ENCODE measurements at places on chromosomes 7 and 10. TPM values are rescaled to one million over a fixed set of nuclear protein-coding genes. Genes with fewer than 3 reads are reported as not detected.

ANKRD22 gene
- total RNA-seq: not detected

ICA1 gene
- total RNA-seq: 37.6 TPM

ATP5F1C gene
- 265 TPM for total RNA-seq

SLC13A1 gene
- total RNA-seq: not detected

NPFFR1 gene
- total RNA-seq: not detected

ZNF746 gene
- 11.3 TPM for total RNA-seq

WNT8B gene
- total RNA-seq: under 0.01 TPM

MMD2 gene
- total RNA-seq: not detected

NRP1 gene
- 65.0 TPM for total RNA-seq

TRIM74 gene
- not detected for total RNA-seq

CPED1 gene
- total RNA-seq: 1.0 TPM

UPK3BL2 gene
- 0.90 TPM for total RNA-seq

RAPGEF5 gene
- 171 TPM for total RNA-seq

SAMD9 gene
- total RNA-seq: 11.3 TPM

CAV2 gene
- 155 TPM for total RNA-seq

INMT gene
- total RNA-seq: under 0.01 TPM

- no peak for DNase-seq
Observed at GRCh38 chr7:29065181-29065857, 81.0 kb downstream of the CPVL start.

DNA sequence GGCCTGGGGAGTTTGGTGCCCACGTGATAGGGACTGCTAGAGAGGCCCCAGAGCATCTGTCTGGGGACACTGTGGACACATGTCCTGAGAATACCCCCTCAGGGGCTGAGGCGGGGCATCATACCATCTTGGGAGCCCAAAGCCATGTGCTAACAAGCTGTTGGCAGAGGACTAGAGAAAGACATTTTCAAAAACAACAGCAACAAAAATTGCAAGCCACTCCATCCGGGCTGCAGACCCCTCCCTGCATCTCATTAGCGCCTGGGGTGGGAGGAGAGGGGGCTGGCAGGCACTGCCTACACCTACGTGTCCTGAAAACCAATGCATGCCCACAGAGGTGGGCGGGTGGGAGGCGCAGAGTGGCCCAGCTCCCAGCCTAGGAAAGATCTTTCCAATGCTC, 507.4 kb upstream of the PODXL start:
- DNase-seq: no peak

- DNase-seq: no peak
Observed at GRCh38 chr7:87199241-87199640, 20.3 kb downstream of the TMEM243 start.

GRCh38 chr10:47101196-47101595, 190.0 kb downstream of the PTPN20 start:
- DNase-seq: no peak

GRCh38 chr10:35208949-35209613, 82.4 kb downstream of the CREM start:
- DNase-seq: no peak

DNA sequence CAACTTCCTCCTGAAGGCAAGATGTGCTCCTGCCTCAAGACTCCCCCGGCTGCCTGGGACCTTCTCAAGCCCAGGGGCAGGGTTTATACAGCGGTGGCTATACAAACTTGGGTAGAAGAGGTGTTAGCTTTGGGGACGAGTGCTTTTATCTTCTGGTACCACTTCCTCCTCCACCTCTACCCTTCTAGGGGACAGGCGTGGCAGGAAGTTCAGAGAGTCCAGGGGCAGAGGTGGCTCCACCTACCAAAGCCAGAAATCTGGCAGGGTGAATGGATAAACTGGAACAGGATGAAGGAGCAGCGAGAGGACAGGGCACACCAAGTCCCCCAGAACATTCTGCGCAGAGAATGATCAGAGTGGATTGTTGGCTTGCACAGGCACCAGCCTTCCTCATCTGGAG, 24.0 kb upstream of the TM9SF3 start:
- no peak for DNase-seq

DNA sequence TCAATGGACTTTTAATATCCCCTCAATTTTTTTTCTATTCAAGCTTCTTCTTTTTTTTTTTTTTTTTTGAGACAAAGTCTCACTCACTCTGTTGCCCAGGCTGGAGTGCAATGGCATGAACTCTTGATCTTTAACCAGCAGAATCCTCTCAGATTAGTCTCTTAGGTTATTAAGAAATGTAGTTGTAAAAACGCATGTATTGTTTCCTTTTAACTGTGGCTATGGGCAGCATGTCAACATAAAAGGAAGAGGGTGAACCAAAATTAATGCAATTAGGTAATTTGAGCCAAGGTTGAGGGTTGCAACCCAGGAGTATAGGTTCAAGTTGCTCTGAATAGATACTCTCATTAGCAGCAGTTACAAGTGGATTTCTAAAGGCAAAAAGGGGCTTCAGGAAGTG, 4.3 kb upstream of the GSTO1 start:
- no peak for DNase-seq

GRCh38 chr10:124565565-124566221, 104.1 kb downstream of the LHPP start:
- no peak for DNase-seq

- no peak for DNase-seq
Observed at GRCh38 chr10:104144931-104145330, 23.0 kb downstream of the SFR1 start.

- DNase-seq: no peak
Observed at GRCh38 chr10:34576797-34577196, 238.3 kb downstream of the PARD3 start.

DNA sequence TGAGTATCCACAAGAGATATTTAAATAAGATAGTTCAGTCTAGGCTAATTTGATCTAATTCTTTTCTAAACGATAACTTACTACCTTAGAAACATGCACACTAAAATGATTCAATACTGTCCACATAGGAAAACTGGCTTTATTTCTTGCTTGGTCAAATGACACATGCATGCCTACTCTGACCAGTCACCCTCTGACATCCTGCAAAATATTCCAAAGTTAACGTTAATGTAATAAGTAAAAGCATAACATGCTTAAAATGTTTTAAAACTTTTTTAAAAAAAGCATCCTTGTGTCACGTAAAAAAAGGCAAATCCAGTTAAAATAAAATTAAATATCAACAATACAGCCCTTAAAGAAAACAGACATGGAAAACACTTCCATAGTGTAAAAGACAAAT, 70.2 kb downstream of the UBE2H start:
- no peak for DNase-seq

- DNase-seq: no peak
Observed at GRCh38 chr7:12809476-12809875, 122.0 kb downstream of the ARL4A start.

DNA sequence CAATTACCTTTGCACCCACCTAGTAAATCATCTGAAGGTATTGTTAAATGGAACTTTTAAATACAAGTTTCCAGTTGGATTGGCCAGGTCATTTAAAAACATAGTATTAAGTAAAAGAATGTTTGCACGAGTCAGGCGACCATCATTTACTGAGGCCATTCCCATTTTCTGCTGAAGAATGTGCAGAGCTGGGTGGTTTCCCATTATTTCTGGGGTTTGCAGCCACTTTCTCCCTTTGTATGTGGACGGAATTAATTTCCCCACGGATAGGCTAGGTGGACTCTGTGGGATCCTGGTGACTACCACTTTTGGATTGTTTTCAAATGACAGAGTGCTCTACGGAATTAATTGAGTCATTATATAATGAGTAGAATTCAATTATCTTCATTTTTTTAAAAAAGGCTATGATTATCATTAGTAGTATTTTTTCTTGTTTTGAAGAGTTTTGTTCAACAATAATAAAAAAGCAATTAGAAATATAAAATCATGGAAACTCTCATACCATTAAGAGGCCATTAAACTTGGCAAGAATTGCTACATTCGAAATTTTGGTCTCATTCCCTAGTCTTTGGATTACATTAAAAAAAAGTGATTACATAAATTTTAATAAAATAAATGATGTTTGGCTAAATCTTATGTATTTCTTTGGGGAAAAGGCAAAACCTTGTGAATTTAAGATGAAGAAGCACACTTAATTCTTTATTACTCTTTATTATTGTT, 120.4 kb upstream of the FZD8 start:
- no peak for DNase-seq

- no peak for DNase-seq
Observed at GRCh38 chr10:72069751-72070526, 18.4 kb downstream of the SPOCK2 start.

- DNase-seq: no peak
Observed at GRCh38 chr10:78614267-78614666, 454.5 kb upstream of the ZMIZ1 start.

DNA sequence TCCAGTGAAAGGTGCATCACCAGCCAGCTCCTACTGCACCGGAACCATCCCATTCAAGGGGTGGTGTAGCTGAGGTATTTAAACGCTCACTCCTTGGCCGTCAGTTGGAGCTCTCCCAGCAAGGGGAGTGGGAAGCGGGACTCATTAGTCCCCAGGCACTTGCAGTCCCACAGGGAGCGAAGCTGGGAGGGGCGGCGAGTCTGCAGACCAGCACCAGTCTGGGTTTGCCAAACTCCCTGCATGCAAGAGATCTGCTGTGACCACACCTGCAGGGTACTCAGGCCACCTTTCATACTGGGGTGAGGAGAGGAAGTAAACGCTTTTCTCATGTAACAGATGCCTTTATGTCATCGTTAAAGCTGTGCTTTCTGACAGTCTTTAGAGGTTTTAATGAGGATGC, 187.9 kb downstream of the PTPRN2 start:
- no peak for DNase-seq

- no peak for DNase-seq
Observed at GRCh38 chr10:93452143-93452542, 30.0 kb downstream of the MYOF start.

GRCh38 chr7:128726059-128726736, 13.0 kb upstream of the CALU start:
- DNase-seq: no peak

DNA sequence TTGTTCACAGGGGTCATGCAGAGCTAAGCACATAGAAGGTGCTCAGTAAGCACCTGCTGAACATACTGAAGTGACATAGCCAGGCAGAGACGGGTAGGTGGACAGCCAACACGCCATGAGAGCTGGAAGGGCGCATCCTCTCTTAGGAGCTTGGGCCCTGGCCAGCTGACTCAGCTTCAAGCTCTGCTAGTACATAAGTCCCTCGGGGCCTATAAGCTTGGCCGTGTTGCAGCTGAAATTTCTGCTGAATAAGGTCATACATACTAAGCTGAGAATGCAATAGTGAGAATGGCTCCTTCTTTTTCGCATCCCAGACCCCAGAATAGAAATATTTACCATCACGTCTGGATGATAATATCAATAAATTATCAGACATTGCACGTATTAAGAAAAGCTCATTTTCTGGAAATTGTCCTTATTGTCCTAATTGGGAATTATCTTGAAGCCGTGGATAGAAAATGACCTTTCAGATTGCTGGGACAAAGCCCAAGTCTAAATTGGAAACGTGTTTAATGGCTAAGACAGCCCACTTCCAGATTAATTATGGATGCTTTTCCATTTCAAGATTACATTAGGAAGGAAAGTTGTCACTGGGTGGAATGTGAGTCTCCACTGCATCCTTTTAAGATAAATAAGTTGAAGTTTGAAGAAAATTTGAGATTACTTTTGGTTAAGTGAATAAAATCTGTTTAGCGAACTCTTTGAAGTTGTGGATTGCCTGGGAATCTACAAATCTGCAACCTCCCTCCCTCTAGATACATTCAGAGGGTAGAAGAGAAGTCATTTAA, 287.1 kb upstream of the C7orf33 start:
- no peak for DNase-seq

GRCh38 chr10:86360657-86361056, 5.9 kb downstream of the GRID1 start:
- no peak for DNase-seq

DNA sequence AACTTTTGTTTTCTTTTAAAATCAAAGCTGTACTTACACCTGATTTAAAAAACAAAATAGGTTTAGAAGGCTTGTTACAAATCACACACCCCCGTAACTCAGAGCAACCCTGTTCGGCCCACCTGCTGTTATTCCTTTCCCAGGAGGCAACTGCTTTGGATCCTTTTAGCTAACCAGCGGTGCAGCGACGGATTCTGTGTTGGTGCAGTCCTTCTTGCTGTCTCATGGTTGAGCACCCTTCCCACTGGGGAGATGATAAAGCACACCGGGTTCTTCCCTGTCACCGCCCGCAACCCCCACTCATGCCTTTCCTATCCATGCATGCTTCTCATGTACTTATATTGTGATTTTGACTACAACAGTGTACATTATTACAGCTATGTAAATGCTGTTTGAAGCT, 24.8 kb upstream of the MKI67 start:
- no peak for DNase-seq

DNA sequence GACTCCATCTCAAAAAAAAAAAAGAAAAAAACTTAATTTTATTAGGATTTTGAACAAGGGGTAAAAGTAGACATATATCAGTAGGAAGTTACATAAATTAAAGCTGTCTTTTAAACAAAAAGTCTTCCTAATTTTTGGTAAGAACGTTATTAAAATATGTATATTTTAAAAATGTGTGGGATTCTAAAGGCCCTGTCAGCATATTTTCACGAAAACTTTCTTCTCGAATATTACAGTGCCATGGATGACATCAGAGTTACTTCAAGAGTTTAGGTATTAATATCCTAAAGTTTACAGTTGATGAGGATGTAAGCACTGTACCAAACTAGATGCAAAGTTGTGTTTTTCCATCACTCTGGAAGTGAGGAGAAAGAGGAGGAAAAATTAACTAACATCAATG, 820.8 kb downstream of the PCDH15 start:
- DNase-seq: no peak

GRCh38 chr7:112462236-112462635, 12.0 kb downstream of the IFRD1 start:
- peak; percentile 80 for DNase-seq

GRCh38 chr10:7826971-7827370, 8.7 kb downstream of the TAF3 start:
- DNase-seq: peak; percentile 2

- no peak for DNase-seq
Observed at GRCh38 chr10:74854610-74855009, 28.2 kb downstream of the KAT6B start.

- no peak for DNase-seq
Observed at GRCh38 chr7:90229682-90230081, 15.3 kb upstream of the CFAP69 start.

- DNase-seq: no peak
Observed at GRCh38 chr7:19972876-19973275, 199.5 kb upstream of the TMEM196 start.

- no peak for DNase-seq
Observed at GRCh38 chr10:106712988-106713387, 451.5 kb downstream of the SORCS1 start.

DNA sequence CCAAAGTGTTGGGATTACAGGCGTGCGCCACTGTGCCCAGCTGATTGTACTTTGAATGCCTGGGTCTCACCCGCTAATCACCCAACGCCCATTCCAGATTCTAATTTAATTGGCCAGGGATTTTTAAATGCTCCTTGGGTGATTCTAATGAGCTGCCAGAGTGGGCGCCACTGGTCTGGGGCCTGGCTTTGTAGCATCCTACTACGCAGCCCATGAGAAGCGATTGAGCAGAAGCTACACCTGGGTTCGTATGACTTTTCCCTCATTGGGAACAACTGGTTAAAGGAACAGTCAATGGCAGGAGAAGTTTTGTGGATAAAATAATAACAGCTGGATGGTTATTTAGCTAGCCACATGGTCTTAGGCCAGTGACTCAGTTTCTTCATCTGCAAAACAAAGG, 108.0 kb downstream of the SPAG6 start:
- no peak for DNase-seq
